Liver (tissue), 10 donors: ENCODE measurements at places on chromosomes 4 and X.
A peak's percentile ranks its signal among the peaks of the same experiment; 100 is the strongest.

DNA sequence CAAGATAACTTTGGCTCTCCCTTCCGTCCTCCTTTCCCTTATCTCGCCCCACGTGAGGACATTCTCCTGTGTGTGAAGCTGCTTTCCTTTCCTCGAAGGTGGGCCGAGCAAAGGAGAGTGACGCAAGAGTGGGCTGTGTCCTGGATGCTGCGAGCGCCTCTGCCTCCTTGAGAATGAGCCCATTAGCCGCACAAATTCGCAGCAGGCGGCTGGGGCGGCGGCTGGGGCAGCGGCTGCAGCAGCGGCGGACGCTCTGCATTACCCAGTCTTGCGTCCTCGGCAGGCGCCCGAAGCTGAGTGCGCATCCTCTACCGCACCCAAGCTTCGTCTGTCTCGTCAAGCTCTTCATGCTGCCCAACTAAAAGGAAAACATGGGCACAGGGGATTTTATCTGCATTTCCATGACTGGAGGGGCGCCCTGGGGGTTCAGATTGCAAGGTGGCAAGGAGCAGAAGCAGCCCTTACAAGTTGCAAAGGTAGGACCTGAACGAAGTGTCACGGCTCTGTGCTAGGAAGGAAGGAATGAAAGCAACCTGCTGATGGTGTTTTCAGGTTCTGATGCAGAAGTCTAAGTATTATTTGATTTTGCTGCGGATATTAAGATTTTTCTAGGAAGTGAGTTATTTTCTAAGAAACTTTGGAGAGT is at the start of gene SYNPO2:
Gene SYNPO2 (plus strand): TSS at position 189 of the 646 bp plus-strand sequence. CDS start 183 bp downstream, at position 372.
- DNase-seq: no peak

DNA sequence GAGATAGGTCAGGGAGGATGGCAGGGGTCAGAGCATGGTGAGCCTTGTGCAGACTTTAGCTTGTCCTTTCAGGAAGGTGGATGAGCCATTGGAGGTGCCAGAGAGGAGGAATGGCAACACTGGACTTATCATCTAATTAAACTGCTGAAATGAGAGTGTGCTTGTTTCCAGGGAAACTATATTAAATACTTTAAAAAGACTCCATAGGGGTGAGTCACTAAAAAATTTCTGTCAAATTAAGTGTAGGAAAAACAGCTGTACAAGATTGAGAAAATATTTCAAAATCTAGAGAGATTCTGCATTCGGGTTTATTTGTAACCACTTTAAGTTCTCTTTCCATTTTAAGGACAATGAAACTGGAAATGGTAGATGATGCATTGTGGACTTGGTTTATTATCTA is 11.4 kb downstream of the FRAS1 start:
- DNase-seq: no peak

GRCh38 chr4:83618431-83618830 is 82.5 kb downstream of the GPAT3 start:
- no peak for DNase-seq

GRCh38 chrX:69024931-69025330 is 140.3 kb downstream of the PJA1 start:
- no peak for DNase-seq

GRCh38 chrX:107450823-107451509 is 1.5 kb downstream of the FRMPD3 start:
- no peak for DNase-seq

- peak; percentile 90 for DNase-seq
Observed at GRCh38 chr4:158722917-158723793, at the start of gene PPID. Gene PPID, minus strand, starts transcription at chr4:158723396. Its CDS starts 108 bp downstream, at chr4:158723288.

- DNase-seq: no peak
Observed at GRCh38 chr4:146212781-146213180, 1.6 kb upstream of the REELD1 start.

DNA sequence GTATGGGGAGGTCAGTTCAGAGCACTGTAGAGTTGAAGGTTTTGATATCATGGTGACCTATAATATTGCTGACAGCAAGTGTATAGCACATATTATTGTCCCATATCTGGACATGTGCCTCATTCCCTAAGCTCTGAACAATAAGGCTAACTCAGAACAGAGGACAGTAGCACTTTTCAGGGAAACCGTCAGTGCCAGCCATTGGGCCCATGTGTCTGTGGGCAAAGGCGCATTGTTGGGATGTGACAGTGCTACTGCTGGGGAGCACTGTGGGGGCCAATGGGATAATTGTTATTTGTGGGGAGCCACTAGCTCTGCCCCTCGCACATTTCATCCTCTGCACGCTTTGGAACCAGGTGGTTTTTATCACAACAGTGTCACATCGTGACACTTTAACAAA is 136.2 kb downstream of the ELOVL6 start:
- DNase-seq: no peak

GRCh38 chr4:138680256-138680655 is 335.3 kb upstream of the NOCT start:
- no peak for DNase-seq

GRCh38 chr4:71867598-71867997 is 83.7 kb upstream of the GC start:
- no peak for DNase-seq

DNA sequence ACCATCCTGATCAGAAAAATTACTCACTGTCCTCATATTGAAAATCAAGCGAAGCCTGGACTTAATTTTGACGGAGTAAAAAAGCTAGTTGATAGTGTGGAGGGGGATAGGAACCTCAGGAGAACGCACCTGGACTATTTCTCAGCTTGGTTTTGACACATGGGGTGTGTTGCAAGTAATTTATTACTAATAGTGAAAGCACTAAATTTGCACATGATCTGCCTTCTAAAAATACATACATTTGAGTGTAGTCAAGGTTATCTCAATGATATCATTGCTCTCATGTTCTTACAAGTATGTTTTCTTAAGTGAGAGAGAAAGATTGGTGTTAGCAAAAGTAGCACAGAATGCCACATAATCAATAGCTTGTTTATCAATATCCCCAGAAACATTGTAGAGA is 29.5 kb downstream of the LRIT3 start:
- no peak for DNase-seq

GRCh38 chrX:51361251-51361650 is 28.6 kb downstream of the NUDT10 start:
- DNase-seq: no peak

DNA sequence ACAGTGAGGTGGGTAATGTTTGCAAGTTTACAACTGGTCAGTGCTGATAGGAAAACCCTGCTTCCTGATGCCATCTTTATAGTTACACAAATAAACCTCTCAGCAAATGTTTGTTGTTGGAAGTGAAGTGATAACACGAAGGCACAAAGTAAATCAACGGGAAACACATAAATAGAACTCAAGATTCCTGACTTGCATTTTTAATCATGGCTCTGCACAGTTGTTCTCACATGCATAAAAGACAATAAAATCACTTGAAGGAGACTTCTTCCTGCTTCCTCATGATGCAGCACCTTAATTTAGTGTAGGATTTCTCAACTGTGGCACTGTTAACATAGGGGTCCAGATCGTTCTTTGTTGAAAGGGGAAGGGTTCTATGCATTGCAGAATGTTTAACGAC is 907.7 kb downstream of the RAB28 start:
- no peak for DNase-seq

DNA sequence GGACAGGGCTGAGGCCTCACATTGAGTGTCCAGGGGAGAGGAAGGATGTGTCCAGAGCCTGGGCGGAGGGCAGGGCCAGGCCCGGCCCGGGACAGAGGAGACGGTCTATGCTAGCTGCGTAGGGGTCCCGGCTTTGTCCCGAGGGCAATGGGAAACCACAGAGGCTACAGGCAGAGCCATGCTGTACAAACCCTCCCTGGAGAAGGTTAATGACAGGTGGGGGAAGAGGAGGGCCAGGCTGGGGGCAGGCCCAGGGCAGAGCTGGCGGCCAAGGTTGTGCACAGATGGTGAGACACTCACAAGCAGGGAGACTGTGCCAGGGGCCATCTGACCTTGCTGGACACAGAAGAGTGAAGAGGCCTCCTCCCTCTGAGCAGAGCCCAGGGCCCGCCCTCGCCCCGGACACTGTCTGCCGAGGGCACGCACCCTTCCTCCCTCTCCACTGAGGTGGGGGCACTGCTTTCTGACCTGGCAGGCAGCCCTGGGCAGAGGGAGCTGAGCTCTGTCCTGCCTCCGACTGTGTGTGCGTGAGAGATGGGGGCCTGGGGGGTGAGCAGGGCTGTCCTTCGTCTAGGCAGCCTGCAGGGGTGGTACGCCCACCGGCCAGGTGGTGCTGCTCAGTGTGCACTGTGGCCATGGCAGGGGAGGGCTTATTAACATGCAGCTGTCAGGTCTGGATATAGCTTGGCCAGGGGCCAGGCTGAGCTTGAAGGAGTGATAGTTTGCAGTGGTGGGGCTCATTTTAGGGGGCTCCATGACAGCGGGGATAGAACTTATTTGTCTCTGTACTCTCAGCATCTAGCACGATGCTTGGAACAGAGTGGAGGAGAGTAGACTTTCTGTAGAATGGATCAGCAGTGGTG is 75.7 kb upstream of the LRPAP1 start:
- no peak for DNase-seq

GRCh38 chr4:31058656-31059055 is 338.5 kb downstream of the PCDH7 start:
- no peak for DNase-seq

DNA sequence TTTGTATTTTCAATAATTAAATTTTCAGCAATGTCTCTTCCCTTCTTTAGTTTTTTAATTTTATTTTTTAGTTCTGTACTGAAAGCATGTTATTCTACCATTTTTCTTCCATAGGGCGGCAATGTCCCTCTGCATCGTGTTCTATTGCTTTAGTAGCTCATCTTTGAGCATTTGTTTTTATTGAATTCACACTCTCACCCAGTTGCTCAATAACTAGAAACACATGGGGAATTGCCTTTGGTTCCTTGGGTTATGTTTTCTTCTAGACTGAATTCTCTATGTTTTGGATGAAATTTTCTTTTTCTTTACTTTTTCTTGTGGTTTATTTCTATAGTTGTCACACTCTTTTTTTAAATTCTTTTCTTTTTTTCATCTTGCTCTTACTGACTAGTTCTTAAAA is 233.8 kb upstream of the LDB2 start:
- no peak for DNase-seq

- no peak for DNase-seq
Observed at GRCh38 chr4:17029964-17030363, 131.5 kb upstream of the LDB2 start.

GRCh38 chrX:150200820-150201287 is 162.3 kb upstream of the MAMLD1 start:
- no peak for DNase-seq

DNA sequence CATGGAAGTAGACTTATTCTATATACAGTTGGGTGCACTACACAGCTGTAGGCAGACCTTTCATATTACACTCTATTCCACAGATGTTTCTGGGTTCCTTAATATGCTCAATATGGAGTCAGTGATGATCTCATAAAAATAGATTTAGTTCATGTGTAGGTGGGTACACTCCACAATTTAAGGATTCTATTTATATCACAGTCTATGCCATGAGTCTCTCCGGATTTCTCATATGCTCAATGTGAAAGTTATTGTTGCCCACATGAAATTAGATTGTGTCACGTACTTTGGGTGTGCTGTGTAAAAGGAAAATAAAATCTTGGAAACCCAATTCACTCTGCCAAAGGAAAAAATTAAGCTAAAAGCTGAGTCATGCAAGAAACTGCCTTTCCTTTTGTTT is 32.5 kb upstream of the TASL start:
- DNase-seq: no peak

DNA sequence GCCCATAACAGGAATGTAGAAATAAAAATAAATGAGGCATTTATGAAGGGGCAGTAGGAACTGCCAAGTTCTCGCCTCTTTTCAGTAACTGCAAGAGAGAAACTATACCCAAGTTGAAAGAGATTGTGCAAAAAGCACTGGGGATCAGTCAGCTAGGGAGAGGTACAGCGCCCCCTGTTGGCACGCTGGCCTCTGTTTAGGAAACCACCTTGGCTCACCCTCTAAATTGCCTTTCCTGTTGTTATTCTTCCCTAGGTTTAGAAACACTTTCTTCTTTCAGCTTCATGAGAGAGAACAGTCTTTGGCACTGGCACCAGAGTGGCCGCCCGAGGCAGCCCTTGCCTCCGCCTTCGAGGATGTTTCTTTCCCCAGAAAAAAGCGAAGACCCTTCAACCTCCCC is 348.5 kb downstream of the MID1IP1 start:
- peak; percentile 80 for DNase-seq

DNA sequence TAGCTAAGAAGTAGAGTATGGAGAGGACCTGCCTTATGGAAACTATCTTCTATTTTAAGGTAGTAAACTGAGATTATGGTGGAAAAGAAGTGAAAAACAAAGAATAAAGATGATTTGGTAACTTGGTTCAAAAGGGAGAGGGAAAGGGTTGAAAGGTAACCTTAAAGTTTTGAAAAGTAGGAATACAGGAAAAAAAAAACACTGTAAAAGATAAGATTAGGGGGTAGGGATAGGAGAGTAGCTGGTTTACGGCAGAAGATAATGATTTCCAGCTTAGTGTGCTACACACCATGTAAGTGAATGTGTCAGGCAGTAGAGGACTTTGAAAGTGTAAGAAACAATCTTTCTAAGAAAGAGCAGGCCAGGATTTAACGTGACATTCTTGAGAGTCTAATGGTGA is 35.3 kb downstream of the FAM13A start:
- no peak for DNase-seq

GRCh38 chr4:25694466-25694865 is 38.8 kb downstream of the SLC34A2 start:
- no peak for DNase-seq

DNA sequence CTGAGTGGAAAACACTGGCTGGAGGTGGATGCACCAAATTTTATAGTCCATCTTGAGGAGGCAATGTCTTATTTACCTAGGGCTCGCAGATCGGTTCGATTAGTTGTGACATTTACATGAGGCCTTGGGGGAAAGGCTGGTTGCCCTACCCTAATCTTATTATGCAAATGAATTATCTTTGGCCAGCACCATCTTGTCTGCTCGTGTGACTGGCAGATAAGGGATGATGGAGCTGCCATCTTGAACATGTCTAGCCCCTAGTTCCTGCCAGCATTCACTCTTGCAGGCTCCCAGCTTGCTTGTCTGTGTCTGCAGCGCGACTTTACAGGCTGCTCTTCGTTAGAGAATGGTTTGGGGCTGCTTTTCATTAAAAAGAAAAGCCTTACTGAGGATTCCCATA is 61.9 kb downstream of the SEC24B start:
- DNase-seq: peak; percentile 34

DNA sequence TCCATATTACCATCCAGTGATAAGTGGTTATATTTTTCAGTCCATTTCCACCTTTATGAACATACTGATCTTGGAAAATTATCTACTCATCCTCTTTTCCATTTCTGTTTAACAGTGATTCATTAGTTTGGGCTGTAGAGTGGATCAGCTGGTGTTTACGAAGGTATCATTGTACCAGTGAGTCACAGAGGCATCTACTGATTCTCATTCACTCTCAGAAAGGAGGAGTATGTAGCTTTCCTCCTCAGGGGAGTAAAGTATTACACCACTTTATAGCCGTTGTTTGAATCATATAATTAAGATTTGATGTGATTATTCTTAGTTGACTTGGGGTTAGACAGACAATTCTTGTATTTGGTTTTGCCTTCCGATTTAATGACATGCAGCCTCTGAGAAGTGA is 74.7 kb downstream of the GALNT7 start:
- no peak for DNase-seq

DNA sequence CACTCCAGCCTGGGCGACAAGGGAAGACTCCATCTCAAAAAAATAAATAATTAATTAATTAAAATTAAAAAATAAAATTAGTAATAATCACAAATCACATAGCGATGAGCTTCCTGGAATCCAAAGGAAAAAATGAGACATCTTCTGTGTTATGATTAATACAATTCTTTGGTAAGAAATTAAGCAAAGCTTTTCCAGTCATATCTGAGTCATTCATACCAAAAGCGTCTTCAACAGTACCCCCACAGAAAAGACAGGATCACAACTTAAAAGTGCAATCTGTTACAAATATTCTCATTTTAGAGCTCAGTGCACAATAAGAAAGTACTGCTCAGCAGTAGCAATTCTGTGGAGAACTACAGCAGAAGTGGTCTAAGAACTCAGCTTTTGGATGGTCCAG is 168.5 kb upstream of the MXRA5 start:
- no peak for DNase-seq
